ENCODE measurements at places on chromosomes 11 and 22.
A peak's percentile ranks its signal among the peaks of the same experiment; 100 is the strongest.

- no peak for DNase-seq
These were observed 35.9 kb upstream of the LYVE1 start for GRCh38 chr11:10604340-10604748.

DNA sequence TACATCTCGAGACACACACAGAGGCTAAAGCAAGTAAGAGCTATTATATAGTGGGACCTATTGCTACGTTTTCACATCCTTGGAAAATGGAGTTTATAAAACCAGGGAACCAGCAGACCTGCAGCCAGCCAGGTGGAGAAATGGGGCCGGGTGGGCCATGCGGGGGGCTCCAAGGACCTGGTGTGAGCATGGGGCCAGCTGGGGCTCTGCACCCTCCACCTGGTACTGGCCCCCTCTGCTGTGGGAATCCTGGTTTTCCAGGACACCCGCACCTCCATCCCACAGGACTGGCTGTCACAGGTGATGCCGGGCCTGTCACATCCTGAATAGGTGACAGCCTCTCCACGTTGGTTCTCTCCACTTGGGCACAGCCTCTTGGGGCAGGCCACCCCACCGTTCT is 11.3 kb downstream of the DHCR7 start:
- no peak for DNase-seq

GRCh38 chr11:96259134-96259830 is 83.7 kb downstream of the MAML2 start:
- no peak for DNase-seq

DNA sequence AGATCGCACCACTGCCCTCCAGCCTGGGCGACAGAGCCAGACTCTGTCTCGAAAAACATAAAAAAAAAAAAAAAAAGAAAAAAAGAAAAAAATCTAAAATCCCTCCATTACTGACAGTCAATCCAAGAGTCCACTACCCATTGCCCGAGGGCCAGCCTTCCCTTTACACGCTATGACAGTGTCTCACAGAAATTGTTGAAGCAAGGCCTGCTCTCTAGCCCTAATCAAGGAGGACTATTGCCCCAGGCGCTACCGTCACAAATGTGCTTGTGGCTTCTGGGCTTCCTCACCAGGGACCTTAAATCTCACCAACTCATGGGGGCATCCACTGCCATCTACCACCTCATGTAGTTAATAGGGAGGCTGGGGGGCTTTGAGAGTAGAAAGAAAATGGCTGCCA is 49.9 kb downstream of the UBASH3B start:
- DNase-seq, result no peak

DNA sequence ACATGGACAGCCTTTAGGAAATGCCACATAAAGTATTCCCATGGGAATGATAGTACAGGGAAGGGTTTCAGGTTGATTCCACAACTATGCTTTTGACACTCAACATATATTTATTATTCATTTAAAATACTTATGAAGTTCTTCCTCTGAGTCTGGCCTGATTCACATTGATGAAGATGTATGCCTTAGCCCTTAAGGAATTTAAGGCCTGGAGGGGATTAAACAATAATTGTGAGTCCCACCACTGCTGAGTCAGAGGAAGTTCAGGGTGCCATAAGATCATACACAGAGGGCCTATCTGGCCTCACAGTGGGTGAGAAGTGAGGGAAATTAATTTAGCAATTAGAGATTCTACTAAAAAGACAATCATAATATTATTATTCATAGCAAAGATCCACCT is 161.1 kb upstream of the SNX19 start:
- DNase-seq, result no peak

GRCh38 chr11:9714272-9714940 is 50.5 kb downstream of the SWAP70 start:
- DNase-seq, result no peak

GRCh38 chr11:68041617-68042218 is 2.9 kb downstream of the TCIRG1 start:
- no peak for DNase-seq

DNA sequence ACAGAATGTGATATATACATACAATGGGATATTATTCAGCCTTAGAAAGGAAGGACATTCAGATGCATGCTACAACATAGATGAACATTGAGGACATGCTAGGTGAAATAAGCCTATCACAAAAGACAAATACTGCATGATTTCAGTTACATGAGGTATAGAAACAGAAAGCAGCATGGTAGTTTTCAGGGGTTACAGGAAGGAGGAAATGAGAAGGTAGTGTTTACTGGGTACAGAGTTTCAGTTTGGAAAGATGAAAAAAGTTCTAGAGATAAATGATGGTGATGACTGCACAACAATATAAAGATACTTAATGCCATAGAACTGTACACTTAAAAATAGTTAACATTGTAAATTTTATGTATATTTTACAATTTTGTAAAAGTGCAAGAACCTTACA is 266.7 kb upstream of the C11orf87 start:
- DNase-seq, result no peak

DNA sequence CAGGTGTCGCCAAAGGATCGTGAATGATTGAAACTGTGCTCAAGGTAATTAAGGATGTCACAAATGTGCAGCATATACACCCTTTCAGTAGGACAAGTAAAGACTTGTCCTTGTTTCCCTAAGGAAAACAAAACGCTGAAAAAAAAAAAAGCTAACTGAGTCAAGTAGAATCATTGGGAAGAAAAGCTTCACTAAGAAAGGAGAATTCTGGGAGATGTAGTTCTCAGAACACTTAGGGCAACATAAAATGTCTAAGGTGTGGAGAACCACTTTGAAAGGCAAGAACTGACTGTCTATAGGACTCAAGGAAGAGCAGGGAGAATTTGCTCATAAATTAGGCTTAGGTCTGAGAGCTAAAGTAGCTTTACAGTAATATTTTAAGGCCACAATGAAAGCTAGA is 2.9 kb upstream of the OR5T1 start:
- no peak for DNase-seq

DNA sequence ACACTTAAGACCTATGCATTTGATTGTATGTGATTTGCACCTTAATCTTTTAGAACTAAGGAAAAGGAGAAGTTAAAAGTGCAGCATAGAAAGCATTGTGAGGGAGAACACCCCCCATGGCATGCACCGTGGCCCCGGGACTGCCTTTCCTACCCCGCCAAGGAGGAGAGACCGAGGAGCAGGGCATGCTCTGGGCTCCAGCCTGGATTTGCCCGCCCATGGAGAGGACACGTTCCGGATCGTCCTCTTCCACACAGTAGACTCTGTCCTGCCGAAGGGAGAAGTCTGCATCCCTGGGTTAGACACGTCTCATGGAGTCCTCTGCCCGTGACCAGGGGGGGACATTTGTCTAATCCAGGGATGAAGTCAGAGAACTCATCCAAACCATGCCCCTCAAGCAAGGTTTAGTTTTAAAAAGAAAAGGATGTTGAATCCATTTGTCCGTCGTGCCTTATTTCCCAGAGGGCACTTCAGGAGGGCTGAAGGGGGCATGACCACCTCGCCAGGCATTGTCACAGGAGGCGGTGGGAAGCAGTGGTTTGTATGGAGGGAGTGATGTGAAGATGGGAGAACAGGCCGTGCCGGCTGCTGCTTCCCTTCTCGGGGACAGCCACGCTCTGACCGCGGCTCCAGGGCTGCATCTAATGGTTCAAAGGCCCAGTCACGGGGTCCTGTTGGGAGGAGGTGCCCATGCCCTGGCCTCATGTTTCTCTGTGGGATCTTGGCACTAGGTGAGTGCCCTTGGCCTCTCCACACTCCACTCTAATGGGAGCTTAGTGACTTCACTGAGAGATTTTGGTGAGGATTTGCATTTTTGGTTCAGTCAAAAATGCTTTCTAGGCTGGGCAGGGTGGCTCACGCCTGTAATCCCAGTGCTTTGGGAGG is 66.2 kb upstream of the GAL start:
- no peak for DNase-seq

DNA sequence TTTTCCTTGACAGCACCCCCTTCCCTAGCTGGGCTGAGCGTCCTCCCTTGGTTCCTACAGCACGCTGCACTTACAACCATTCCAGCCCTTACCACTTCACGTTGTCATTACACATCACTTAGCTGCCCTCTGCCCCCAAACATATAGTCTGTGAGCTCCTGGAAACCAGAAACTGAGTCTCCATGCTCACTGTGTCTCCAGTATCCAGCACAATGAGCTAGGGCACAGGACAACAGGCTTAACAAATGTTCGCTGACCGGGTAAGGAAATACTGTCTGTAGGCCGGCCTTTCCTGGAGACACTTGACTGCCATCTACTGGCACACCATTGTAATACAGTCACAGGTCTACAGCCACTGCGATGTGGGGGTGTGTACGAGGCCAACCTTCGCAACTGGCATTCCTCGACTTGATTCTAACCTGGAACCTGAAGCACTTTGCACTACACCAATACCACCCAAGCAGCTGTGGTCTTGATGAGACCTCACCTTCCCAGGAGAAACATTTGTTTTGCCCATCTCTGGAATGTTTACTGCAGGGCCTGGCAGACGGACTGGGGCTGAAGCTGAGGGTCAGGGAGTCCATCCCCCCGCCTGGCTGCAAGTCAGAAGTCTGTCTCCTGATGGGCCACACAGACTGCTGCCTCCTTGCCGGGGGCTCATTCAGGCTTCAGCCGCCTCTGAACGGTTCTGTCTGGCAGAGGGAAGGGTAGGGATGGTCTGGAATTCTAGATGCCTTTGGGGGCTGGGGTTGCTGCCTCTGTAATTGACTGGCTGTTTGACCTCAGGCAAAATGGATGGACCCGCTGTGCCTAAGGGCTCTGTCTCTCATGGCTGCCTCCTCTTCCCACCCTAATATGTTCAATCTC is 72.0 kb downstream of the SYN3 start:
- DNase-seq, result peak; percentile 29

- DNase-seq, result no peak
These were observed 21.0 kb upstream of the ANO1 start for GRCh38 chr11:70057080-70057479.

GRCh38 chr11:28442131-28442530 is 333.9 kb downstream of the METTL15 start:
- DNase-seq, result no peak

GRCh38 chr11:8282631-8283030 is 19.0 kb upstream of the LMO1 start:
- DNase-seq, result no peak

DNA sequence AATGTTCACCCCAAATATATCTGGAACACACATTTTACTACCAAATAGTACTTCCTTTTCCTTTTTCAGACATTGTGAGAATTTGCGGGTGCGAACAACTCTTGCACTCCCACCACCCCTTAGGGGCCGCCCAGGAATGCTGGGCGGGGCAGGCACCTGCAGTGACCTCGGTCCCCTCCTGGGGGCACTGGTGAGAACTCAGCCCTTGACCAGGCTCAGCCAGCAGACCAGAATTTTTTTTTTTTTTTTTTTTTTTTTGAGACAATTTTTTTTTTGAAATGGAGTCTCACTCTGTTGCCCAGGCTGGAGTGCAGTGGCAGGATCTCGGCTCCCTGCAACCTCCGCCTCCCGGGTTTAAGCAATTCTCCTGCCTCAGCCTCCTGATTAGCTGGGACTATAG is 75.8 kb downstream of the ARHGAP8 start:
- no peak for DNase-seq

DNA sequence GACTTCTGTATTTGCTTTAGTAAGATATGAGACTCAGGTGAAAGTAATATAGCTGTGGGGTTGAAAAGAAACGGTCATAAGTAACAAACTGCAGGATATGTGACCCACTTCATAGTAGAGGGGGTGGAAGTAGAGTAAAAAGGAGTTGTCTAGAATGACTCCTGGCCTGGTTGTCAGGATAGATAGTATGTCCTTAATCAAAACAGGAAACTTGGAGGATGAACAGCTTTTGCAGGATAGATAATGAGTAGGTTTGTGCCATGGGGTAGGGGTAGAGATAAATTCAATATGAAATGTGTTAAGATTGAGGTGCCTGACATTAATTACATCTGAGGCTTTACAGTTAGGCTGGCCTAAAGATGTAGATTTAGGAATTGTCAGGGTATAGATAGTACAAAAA is 47.0 kb upstream of the B3GNT6 start:
- DNase-seq, result no peak

DNA sequence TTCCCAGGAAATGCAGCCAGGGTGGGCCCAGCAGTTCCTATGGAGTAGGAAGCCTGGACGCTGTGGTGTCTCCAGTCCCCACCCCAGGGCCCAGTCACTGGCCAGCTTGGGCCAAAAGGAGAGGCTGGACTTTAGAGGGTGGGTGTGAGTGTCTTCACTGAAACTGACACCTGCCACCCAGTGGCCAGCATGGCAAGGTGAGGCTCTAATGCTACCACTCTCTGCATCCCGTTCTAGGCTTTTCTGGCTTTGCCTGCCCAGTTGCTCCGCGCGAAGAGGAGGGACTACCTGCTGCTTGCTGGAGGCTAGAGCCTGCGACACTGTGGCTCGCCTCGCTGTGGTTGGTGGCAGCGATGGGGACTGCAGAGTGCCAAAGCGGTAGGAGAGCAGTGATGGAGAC is 35.4 kb downstream of the C22orf42 start:
- DNase-seq, result no peak

DNA sequence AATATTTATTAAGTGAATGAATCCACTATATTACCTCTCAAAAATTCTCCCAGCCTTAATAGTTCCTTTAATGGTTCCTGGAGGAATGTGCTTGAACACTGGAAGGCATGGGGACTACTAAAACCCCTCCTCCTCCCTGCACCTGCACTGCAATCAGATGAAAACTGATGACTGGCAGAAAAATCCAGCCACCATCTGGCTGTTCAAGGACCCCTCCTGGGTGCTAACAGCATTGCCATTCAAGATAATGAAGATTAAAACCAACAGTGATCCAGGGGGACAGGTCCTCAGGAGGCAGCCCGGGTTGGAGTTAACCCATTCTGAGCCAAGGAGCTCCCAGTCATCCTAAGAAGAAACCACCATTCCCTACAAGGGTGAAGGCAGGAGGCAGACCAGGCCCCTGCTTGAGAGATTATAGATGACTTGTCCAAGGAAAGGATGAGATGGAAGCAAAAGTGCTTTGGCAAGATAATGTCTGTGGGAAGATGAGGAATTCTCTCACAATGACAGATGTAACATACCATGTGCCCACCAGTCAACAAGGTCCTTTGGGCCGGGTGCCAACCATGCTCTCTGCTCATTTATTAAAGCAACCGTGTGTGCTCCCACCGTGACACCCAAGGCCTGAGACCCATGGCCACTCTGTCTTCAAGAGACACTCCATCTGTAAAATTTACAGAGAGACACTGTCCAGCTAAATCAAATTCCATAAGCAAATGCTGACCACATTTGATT is 90.6 kb downstream of the LARGE1 start:
- no peak for DNase-seq

DNA sequence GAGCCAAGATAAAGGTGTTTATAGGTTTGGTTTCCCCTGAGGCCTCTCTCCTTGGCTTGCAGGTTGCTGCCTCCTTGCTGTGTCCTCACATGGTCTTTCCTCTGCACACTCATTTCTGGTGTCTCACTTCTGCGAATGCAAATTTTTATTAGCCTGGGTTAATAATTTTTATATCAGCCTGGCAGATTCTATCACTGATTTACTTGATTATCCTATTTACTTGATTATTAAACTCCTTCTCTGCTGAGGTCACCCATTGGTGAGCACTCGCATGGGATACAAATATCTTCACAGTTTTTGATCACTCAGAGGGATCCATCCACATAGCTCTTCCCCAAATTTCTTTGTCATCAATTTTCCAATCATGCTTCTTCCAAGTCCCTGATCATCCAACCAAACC is 90.9 kb upstream of the IGLL5 start:
- DNase-seq, result no peak
